Breast epithelium (tissue), 4 donors: ENCODE measurements at places on chromosomes 13 and 19. TPM values are rescaled to one million over a fixed set of nuclear protein-coding genes. Genes with fewer than 3 reads are reported as not detected.

- no peak overlapping the region for H3K27ac ChIP-seq
- H3K27me3 ChIP-seq = no peaks in the 10 kb centered on the region
These were observed 43.6 kb upstream of the LSM14A start for GRCh38 chr19:34128558-34129250.

DNA sequence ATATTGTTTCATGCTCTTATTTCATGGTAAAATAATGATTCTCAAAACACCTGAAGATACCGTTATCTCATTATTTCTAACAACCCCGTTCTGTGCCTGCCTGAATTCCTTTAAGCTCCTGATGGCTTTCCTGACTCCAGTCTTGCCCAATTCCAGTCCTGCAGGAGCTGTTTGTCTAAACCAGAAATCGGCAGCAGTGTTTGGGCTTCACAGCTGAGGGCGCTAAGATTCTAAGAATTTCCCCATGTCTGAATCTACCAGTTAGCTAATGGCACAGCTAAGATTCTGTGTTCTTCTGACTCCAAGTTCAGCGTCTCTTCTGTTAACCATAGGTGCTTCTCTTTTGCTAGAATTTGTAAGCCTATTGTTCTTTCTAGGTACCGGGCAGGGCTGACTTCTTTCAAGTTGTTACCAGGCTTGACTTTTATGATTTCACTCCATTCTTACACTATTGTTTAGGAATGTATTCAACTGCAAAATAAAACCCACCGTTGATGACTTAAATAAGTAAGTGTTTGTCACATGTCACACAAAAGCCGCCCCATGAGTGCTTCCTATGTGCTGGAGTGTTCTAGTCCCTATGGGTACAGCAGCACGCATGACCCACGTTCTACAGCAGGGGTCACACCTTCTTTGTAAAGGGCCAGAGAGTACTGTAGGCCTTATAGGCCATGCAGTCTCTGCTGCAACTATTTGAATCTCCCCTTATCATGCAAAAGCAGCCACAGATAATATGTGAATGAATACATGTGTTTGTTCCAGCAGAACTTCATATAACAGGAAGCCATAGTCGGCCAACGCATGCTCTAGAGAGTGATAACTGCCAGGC is 168.3 kb upstream of the RNF113B start:
- no peak for DNase-seq
- H3K4me1 ChIP-seq = no peaks in the 10 kb centered on the region
- H3K4me3 ChIP-seq = no peak overlapping the region
- H3K36me3 ChIP-seq = no peaks in the 10 kb centered on the region
- H3K27ac ChIP-seq = no peak overlapping the region

- H3K27me3 ChIP-seq = no peaks in the 10 kb centered on the region
- H3K4me3 ChIP-seq = peak overlapping the region; percentile 99
- H3K27ac ChIP-seq = peak overlapping the region; percentile 100
- peak; percentile 89 for DNase-seq
- H3K4me1 ChIP-seq = peaks cover 40% of the 10 kb centered on the region
- H3K36me3 ChIP-seq = no peaks in the 10 kb centered on the region
These were observed 34.4 kb upstream of the NANOS3 start for GRCh38 chr19:13842291-13843103.

GRCh38 chr13:34364633-34365032 is 546.7 kb downstream of the RFC3 start:
- no peaks in the 10 kb centered on the region for H3K27me3 ChIP-seq
- H3K4me3 ChIP-seq = no peak overlapping the region
- DNase-seq = no peak
- H3K27ac ChIP-seq = no peak overlapping the region
- no peaks in the 10 kb centered on the region for H3K36me3 ChIP-seq

GRCh38 chr13:43333176-43333575 is 309.8 kb downstream of the DNAJC15 start:
- H3K27me3 ChIP-seq = no peaks in the 10 kb centered on the region
- H3K36me3 ChIP-seq = no peaks in the 10 kb centered on the region
- no peak overlapping the region for H3K27ac ChIP-seq
- H3K4me1 ChIP-seq = no peaks in the 10 kb centered on the region
- DNase-seq = no peak

- H3K27me3 ChIP-seq = no peaks in the 10 kb centered on the region
- no peak for DNase-seq
- no peaks in the 10 kb centered on the region for H3K36me3 ChIP-seq
These were observed 124.9 kb upstream of the MRI1 start for GRCh38 chr19:13639342-13639929.

- H3K4me3 ChIP-seq = no peak overlapping the region
- peak overlapping the region; percentile 96 for H3K27ac ChIP-seq
- no peaks in the 10 kb centered on the region for H3K36me3 ChIP-seq
- no peaks in the 10 kb centered on the region for H3K27me3 ChIP-seq
These were observed 7.2 kb upstream of the BCL3 start for GRCh38 chr19:44741258-44741731.

DNA sequence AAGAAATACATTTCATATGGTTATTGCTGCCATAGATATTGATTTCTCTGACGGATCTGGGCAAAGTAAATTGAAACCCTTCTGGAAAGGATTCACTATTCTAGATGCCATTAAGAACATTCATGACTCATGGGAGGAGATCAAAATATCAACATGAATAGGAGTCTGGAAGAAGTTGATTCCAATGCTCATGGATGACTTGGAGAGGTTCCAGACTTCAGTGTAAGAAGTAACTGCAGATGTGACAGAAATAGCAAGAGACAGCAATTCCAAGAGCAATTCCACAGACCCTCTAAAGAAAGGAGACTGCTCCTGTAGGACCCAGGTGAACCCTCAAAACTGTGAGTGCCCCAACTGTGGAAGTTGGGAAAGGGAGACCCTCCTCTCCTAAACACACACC is 30.9 kb upstream of the KCTD12 start:
- no peaks in the 10 kb centered on the region for H3K27me3 ChIP-seq
- H3K36me3 ChIP-seq = no peaks in the 10 kb centered on the region
- H3K4me1 ChIP-seq = no peaks in the 10 kb centered on the region
- no peak for DNase-seq
- no peak overlapping the region for H3K27ac ChIP-seq

DNA sequence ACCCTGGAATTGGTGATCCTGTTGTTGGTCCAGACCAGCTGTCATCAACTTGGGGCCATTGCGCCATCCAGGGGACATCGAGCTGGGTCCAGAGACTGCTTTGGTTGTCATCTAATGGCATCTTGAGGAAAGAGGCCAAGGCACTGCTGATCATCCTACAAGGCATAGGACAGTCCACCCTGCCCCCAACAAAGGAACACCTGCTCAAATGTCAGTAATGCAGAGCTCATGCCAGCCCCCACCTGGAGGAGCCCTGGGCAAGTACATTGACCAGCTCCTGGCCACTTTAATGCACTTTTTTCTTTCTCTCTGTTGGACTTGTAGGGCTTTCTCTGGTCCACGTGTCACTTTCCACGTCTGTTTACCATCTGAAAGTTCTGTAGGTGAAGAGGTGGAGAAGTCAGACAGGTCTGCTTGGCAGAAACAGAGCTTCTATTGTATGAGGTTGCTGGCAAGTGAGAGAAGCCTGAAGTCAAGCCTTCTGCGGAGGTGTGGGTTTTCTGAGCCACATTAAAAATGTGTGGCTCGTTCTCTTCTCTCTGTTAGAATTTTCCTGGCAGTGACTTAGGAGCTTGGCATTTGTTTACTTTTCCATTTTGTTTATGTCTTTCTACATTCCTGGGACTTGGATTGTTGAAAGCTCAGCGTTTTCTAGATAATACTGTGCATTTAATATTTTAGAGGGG is 124.0 kb upstream of the RNF113B start:
- peak; percentile 76 for DNase-seq
- peaks cover 16% of the 10 kb centered on the region for H3K4me1 ChIP-seq
- no peaks in the 10 kb centered on the region for H3K36me3 ChIP-seq
- H3K27me3 ChIP-seq = no peaks in the 10 kb centered on the region

- H3K27ac ChIP-seq = no peak overlapping the region
- no peaks in the 10 kb centered on the region for H3K4me1 ChIP-seq
- H3K4me3 ChIP-seq = no peak overlapping the region
- no peaks in the 10 kb centered on the region for H3K36me3 ChIP-seq
- H3K27me3 ChIP-seq = no peaks in the 10 kb centered on the region
- DNase-seq = no peak
These were observed 37.4 kb upstream of the ZNF527 start for GRCh38 chr19:37333457-37333856.

GRCh38 chr19:19821366-19821951 is at the start of gene ZNF506:
Gene ZNF506, minus strand, starts transcription at chr19:19821750. Its CDS starts 147 bp downstream, at chr19:19821603.
- peak within 1 kb of the TSS; percentile 69 for H3K4me3 ChIP-seq
- H3K27me3 ChIP-seq = no peaks in the 10 kb centered on the region
- H3K4me1 ChIP-seq = no peaks in the 10 kb centered on the region
- peak; percentile 100 for DNase-seq
- no peaks in the 10 kb centered on the region for H3K36me3 ChIP-seq
- peak within 1 kb of the TSS; percentile 97 for H3K27ac ChIP-seq

DNA sequence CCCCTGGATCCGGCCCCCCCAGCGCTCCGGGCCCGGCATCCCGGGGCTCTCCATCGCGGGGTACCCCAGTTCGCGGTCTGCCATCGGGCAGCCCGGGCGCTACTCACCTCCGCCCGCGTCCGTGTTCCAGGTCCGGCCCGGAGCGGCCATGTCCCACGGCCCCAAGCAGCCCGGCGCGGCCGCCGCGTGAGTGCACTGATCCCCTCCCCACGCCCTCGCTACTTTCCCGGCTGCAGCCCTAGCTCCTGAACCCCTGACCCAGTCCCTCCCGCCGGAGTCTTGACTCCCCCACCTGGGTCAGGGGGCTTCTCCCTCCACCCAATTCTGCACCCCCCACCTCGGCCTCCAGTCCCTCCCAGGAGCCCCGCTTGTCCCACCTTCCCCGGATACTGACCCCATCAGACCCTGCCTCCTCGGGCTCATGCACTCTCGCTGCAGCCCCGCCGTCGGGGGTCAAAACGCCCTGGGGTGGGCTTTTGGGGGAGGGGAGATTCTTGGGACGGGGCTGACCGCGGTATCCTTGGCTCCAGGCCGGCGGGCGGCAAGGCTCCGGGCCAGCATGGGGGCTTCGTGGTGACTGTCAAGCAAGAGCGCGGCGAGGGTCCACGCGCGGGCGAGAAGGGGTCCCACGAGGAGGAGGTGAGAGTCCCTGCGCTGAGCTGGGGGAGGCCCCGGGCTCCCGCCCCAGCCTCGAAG is 566 bp downstream of the HMG20B start:
- H3K27me3 ChIP-seq = no peaks in the 10 kb centered on the region
- H3K4me3 ChIP-seq = peak overlapping the region; percentile 96
- peak overlapping the region; percentile 92 for H3K27ac ChIP-seq
- no peaks in the 10 kb centered on the region for H3K36me3 ChIP-seq

GRCh38 chr13:37576601-37577000 is 22.0 kb downstream of the POSTN start:
- H3K27me3 ChIP-seq = no peaks in the 10 kb centered on the region
- H3K4me3 ChIP-seq = no peak overlapping the region
- no peak for DNase-seq
- H3K27ac ChIP-seq = no peak overlapping the region
- H3K4me1 ChIP-seq = no peaks in the 10 kb centered on the region

DNA sequence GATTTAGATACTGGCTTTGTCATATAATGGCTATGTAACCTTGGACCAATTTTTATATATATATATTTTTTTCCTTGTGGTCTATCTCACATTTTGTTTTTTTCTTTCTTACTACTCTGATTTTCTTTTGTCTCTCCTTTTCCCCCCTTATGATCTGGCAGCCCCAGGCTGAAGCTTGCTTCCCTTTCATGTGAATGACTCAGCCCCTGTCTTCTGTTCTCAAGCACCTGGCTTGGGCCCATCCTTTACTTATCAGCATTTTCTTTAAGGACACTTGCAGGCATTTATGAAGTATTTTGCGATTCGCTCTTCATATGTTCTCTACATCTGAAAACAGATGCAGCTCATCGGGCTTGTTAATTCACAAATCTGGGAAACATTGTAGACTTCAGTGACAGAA is 163.6 kb downstream of the SPRY2 start:
- H3K27me3 ChIP-seq = no peaks in the 10 kb centered on the region
- H3K4me3 ChIP-seq = no peak overlapping the region
- no peak overlapping the region for H3K27ac ChIP-seq
- H3K36me3 ChIP-seq = no peaks in the 10 kb centered on the region

DNA sequence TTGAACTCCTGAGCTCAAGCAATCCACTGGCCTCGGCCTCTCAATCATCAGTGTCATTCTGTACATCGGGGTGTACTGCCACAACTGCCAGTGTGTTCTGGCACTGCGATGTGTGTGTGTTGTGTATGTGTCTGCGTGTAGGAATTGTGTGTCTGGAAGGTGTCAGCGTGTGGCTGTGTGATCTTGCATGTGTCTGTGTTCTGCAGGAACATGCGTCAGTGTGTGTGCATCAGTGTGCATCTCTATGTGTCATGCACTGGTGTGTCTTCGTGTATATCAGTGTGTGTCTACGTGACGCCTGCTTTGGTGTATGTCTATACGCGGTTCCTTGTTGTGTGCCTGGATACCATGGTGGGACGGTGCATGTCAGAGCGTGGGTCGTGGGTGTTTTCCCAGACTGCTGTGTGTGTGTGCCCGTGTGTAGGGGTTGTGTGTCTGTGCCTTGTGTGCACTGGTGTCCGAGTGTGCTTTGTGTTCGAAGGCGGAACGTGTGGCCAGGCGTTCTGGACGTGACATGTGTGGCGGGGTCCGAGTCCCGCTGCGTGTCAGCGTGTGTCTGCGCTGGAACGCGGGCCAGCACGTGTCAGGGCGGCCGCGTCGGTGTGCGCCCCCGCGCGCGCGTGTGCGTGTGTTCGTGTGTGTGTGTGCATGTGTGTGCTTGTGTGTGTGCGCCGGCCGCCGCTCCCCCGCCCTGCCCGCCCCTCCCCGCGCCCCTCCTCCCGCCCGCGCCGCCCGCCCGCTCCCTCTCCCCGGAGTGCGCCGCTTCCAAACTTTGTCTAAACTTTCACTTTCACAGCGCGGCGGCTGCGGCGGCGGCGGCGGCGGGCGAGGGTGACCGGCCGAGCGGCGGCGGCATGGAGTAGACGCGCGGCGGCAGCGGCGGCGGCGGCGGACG is at the start of gene NFIX:
Gene NFIX (plus strand): TSS at position 775 of the 895 bp plus-strand sequence. CDS start 363 bp downstream, outside the sequence.
- H3K4me1 ChIP-seq = peaks cover 5% of the 10 kb centered on the region
- peak within 1 kb of the TSS; percentile 83 for H3K4me3 ChIP-seq
- H3K36me3 ChIP-seq = no peaks in the 10 kb centered on the region
- peak within 1 kb of the TSS; percentile 96 for H3K27ac ChIP-seq
- H3K27me3 ChIP-seq = no peaks in the 10 kb centered on the region

GRCh38 chr19:40687525-40688016 is 2.9 kb downstream of the NUMBL start:
- no peaks in the 10 kb centered on the region for H3K27me3 ChIP-seq
- no peak overlapping the region for H3K27ac ChIP-seq
- H3K4me3 ChIP-seq = peak overlapping the region; percentile 94
- DNase-seq = no peak

The LHB gene
- total RNA-seq = not detected

The FBN3 gene
- 0.66 TPM for total RNA-seq

The CCL25 gene
- total RNA-seq = not detected

The SIGLEC8 gene
- total RNA-seq = 8.6 TPM

The IRS2 gene
- total RNA-seq = 38.2 TPM

The KRTDAP gene
- total RNA-seq = not detected

The RASIP1 gene
- total RNA-seq = 28.2 TPM

The EID2B gene
- total RNA-seq = 5.6 TPM
